NCI-H1105 treated with DMSO at 0.1 percent for 48 hours (cell line): ENCODE measurements at places on chromosomes 11 and 22.
A peak's percentile ranks its signal among the peaks of the same experiment; 100 is the strongest.

- no peak for DNase-seq
Measured at GRCh38 chr22:22019659-22020424, 37.3 kb upstream of the TOP3B start.

DNA sequence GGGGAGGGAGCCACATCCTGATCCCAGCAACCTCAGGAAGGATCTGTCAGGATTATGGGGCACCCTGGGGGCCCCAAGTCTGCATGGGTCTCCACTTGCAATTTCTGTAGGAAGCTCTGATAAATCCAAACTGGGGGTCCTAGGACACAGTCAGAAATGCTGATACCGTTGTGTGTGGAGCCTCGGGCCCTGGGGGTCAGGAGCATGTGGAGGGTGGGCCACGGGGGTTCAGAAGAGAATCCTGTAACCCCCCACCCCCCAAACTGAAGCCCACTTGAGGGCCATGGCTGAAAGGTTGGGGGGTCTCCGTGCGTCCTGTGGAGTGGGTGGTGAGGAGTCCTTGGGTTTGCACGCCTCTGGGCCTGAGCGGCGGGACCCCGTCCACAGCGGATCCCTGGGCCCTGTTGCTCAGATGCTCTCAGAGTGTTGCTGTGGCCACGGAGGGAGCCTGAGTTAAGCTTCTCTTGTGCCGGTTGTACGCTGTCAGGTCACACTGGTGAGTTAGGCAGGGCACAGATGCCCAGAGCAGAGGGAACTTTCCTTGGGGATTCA is 72.2 kb downstream of the LRP5 start:
- DNase-seq = no peak

DNA sequence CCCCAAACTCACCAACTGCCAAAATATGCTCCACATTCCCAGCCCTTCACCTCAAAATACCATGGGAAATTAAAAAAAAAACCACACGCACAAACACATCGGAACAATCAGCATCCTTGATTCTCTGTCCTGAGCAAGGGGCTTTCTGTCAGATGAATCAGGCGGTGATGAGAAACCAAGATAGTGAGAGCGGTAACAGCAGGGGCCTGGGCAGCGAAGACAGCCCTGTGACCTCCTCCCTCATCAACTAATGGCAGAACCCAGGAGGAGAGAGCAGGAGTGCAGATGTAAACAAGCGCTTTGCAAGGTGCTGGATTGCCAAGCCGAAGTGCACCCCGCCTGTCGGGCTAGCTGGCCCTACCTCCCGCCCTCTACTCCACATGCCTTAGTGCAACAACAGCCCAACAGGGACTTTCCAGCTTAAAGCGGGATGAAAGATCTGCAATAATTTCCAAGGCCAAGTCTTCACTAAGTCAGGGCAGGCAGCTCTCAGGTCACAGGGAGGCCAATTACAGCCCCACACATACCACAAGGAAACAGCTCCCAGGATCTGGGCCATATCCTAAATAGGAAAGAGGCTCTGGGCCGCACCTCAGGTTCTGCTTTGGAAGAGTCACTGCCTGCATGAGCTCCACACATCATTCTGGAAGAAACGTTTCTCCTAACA is 72.2 kb upstream of the BID start:
- DNase-seq = no peak

- DNase-seq = no peak
Measured at GRCh38 chr11:21472261-21472660, 720.6 kb upstream of the ANO5 start.

- peak; percentile 76 for DNase-seq
Measured at GRCh38 chr11:61947486-61948210, 2.5 kb upstream of the BEST1 start.

DNA sequence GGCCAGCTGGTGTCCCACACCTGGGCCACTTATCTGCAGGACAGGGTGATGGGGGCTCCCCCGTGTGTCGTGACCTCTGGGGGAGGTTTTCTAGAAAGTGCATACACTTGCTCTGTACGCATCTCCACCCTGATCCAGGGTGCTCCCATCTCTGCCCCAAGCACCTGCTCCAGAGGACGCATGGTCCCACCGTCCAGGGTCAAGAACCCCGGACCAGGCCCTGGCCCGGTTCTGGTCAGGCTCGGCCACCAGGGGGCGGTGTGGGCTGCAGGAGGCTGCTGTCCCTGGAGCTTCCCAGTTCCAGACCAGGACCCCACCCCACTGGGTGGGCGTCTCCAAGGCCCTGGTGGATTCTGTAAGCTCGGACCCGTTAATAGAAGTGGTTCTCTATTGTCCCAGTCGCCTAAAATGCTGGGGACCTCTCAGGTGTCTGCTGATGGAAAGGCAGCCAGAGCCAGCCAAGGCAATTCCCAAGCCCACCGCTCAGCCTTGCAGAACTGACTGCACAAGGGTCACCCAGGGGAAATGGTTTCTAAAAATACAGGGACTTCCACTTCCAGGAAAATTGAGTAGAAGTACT is 34.7 kb upstream of the SEPTIN5 start:
- no peak for DNase-seq

GRCh38 chr11:11916981-11917399 is 75.2 kb downstream of the USP47 start:
- no peak for DNase-seq

GRCh38 chr11:129855086-129855485 is 39.4 kb downstream of the TMEM45B start:
- DNase-seq = no peak

DNA sequence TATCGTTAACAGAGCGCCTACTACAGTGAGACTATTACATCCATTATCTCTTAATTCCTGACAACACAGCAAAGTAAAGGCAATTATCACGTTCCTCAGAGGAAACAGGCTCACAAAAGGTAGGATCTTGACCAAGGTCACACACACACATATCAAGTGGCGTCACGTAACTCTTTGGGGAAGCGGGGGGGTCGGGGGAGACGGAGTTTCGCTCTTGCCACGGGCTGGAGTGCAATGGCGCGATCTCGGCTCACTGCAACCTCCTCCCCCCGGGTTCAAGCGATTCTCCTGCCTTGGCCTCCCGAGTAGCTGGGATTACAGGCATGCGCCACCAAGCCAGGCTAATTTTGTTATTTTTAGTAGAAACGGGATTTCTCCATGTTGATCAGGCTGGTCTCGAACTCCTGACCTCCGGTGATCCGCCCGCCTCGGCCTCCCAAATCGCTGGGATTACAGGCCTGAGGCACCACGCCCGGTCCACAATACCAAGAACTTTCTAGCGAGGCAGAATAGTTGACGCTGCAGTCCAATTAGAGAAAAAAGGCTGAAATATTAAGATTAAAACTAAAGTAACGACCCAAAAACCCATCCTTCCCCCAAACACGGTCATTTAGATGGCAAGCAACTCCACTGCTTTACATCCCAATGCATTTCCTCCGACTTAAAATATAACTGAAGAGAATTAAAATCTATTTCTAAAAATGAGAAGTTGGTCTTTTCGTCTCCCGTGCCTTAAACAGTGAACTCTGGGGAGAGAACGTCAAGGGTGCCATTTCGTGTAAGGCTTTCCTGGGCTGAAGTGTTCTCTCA is 1.2 kb downstream of the DDX17 start:
- DNase-seq = peak; percentile 28

GRCh38 chr11:133271206-133271605 is 261.1 kb downstream of the OPCML start:
- peak; percentile 53 for DNase-seq

GRCh38 chr11:94400050-94400449 is 1.2 kb downstream of the GPR83 start:
- no peak for DNase-seq

DNA sequence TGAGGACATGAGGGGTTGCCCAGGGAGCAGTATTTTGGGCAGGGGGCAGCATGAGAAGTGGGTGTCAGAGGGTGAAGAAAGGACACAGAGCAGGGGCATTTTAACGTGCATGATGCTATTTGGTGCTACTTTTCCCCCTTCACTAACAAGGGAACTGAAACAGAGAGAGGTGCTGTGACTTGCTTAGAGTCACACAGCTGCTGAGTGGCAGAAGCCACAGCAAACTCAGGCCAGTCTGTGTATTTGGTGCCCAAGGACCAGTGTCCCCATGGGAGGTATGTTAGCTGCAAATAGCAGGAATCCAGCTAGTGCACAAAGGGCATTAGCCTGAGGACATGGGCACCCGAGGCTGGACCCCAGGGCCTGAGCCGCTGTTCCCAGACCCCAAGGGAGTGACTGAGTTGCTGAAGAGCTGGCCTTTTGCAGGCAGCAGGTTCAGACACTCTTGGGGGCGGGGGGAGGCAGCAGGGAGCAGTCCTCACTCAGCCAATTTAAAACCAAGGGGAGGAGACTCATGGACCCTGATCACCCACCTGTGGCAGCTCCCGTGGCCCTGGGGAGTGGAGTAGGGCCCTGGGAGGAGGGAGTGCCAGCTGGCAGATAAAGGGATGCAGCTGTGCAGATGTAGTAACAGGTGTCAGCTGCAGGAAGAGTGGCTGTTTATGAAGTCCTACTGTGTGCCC is 14.6 kb downstream of the PARVG start:
- no peak for DNase-seq

DNA sequence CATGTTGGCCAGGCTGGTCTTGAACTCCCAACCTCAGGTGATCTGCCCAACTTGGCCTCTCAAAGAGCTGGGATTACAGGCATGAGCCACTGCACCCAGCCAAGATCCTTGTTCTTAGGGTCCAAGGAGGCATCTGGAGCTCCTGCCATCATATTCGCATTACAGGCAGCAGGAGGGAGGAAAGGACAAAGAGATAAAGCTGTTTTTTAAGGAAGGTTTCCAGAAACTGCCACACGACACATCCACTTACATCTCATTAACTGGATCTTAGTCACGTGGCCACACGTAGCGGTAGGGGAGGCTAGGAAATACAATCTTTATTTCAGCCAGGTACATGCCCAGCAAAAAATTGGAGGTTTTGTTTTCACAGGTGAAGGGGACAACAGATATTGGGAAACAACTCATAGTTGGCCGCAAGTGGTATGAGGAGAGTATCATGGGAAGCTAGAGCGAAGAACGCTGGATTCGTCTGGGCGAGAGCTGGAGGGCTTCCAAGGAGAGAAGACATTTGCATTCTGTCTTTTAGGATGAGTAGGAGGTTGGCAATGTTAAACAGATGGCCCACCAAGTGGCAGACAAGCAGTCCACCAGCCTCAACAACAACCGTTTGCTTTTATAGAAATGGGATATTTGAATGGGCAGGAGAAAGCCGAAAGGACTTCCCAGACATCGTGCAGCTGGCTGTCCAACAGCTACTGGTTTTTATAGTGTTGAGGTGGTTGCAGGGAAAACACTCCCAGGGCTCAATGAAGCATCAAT is 39.2 kb upstream of the DMC1 start:
- no peak for DNase-seq

DNA sequence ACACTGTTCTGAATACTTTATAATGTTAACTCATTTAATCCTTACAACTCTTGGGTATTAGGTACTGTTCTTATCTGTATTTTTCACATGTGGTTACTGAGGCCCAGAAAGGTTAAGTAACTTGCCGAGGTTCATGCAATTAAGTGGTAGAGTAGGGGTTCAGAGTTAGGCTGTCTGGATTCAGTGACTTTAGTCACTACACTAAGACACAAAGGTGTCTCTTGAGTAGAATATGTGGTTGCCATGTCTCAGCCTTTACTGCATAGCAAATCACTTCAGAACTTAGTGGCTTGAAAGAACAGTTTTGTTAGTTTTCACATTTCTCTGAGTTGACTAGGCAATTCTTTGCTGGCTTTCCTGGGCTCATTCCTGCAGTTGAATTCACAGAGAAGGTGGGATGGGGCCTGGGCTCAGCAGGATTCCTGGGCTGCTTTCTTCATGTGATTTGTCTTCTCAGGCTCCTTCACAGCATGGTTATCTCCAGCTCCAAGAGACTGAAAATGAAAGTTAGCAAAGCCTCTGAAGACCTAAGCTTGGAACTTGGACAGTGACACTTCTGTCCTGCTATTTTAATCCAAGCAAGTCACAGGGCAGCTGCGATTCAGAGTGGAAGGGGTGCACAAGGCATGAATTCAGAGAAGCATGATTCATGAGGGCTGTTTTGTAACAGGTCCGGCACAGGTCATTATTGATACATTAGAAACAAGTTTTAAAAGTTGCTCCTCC is 68.3 kb downstream of the SPECC1L start:
- no peak for DNase-seq

GRCh38 chr11:28736256-28736655 is 628.1 kb downstream of the METTL15 start:
- no peak for DNase-seq

DNA sequence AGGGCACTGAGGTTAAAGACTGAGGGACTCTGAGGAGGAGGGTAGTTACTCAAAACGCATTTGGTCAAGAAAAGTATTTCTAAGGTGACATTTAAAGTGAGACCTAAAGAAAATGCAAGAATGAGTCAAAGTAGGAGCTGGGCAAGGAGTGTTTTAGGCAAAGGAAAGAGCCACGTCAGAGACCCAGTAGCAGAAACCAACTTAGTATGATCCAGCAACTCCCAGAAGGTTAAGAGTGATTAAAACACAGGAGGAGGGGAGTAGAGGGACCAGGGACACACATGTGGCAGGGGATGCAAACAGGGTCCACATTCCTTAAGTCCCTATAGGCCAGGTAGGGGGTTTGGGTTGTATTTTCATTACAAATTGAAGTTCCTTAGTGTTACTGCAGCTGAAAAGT is 24.3 kb upstream of the CCDC34 start:
- no peak for DNase-seq

GRCh38 chr11:112941104-112941503 is 20.1 kb upstream of the NCAM1 start:
- no peak for DNase-seq

- DNase-seq = no peak
Measured at GRCh38 chr22:17918840-17919239, 105.5 kb downstream of the MICAL3 start.

DNA sequence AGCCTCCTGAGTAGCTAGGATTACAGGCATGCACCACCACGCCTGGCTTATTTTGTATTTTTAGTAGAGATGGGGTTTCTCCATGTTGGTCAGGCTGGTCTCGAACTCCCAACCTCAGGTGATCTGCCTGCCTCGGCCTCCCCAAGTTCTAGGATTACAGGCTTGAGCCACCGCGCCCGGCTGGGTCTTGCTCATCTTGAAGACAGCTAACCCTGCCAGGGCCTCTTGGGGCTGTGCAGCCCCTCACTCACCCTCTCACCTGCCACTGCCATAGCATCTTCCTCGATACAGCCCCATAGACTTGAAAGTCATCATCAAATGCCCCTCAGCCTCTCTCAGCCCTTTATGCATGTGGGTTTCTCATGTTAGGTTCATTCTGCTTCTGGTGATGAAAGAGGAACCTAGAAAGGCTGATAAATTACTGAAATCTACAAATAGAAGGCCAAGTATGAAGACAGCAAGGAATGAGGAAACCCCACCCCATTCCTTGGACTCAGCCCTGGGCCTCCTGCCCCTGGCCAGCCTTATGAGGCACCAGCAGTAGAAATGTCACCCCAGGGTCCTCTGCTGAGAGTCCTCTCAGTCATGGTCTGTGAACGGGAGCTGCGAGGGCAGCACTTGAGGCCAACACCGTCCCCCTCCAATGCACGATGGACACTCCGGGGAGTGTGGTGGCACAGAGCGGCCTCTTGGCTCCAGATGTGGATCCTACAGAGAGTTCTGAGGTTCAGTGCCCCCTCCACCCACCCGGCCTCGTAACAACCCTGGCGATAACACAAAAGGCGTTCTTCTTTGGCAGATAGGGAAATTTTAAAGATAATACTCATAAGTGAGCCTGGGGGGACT is 24.8 kb downstream of the SCGB1A1 start:
- no peak for DNase-seq
